ENCODE measurements at places on chromosomes 3 and 15. TPM values are rescaled to one million over a fixed set of nuclear protein-coding genes. Genes with fewer than 3 reads are reported as not detected.

- no peaks in the 10 kb centered on the region for H3K4me1 ChIP-seq
- H3K27me3 ChIP-seq, result peaks cover 47% of the 10 kb centered on the region
- DNase-seq, result no peak
Observed at GRCh38 chr3:14915636-14916222, 31.7 kb upstream of the NR2C2 start.

GRCh38 chr3:190401963-190402362 is 14.0 kb downstream of the CLDN16 start:
- DNase-seq, result no peak
- H3K27me3 ChIP-seq, result peaks cover 1% of the 10 kb centered on the region
- no peak overlapping the region for H3K27ac ChIP-seq
- no peak overlapping the region for H3K4me3 ChIP-seq

DNA sequence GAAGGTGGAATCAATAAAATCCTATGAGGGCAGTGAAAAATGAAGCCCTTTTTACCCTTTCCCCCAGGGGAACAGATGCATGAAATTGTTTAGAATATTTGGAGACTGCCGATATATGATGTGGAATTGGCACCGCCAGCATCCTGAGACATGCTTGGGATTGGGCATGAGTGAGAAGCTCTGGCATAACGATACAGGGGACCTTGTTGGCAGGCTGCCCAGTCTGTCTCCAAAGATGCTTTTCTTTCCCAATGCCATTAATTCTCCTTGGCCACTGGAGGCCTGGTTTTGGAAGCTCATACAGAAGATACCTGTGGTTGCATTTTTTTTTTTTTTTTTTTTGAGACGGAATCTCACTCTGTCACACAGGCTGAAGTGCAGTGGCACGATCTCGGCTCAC is 800.6 kb upstream of the LMCD1 start:
- H3K27me3 ChIP-seq, result peaks cover 2% of the 10 kb centered on the region
- H3K27ac ChIP-seq, result no peak overlapping the region
- no peak for DNase-seq
- no peaks in the 10 kb centered on the region for H3K4me1 ChIP-seq

- H3K4me3 ChIP-seq, result no peak overlapping the region
- no peak for DNase-seq
- H3K27me3 ChIP-seq, result no peaks in the 10 kb centered on the region
- no peak overlapping the region for H3K27ac ChIP-seq
- H3K4me1 ChIP-seq, result peaks cover 39% of the 10 kb centered on the region
Observed at GRCh38 chr3:171256445-171257250, 203.6 kb downstream of the TNIK start.

- no peak for DNase-seq
- no peak overlapping the region for H3K4me3 ChIP-seq
- no peaks in the 10 kb centered on the region for H3K27me3 ChIP-seq
- no peaks in the 10 kb centered on the region for H3K36me3 ChIP-seq
- H3K4me1 ChIP-seq, result peaks cover 39% of the 10 kb centered on the region
Observed at GRCh38 chr15:36599620-36600433, 20.4 kb downstream of the CDIN1 start.

DNA sequence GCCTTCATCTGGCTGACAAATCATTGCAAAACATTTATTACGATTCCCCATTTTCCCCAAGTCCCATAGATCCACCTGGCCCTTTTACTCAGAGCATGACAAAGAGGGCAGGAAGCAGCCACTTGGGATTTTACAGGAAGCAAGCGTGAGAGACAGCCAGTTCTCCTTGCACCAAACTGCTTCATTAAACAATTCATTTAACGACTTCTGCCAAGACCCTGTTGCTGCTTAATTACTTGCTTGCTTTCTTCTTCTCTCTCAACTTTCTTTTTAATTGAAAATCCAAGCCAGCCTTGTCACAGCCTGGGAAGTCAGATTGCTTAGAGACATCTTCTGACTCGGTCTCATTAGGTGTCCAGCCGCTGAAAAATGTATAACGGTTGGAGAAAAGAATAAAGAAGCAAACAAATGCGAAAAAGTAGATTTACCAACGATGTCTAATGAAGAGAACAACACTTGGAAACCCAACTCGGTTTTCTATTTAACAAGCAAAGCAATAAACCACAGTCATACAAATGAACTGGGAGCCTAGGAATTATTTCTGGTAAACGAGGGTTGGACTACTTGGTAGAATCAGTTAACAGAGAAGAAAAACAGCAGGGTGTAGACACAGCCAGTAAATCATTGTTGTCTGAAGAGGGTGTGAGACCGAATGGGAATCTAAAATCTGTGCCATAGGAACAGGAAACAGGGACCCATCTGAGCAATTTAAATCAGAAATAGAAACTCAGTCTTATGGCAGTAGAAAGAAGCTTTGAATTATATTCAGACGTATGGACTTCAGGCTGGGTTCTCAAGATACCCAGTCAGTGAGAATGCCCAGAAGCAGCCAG is 298.3 kb downstream of the LRRC3B start:
- no peaks in the 10 kb centered on the region for H3K36me3 ChIP-seq
- H3K4me1 ChIP-seq, result no peaks in the 10 kb centered on the region
- no peak for DNase-seq
- H3K27ac ChIP-seq, result no peak overlapping the region

DNA sequence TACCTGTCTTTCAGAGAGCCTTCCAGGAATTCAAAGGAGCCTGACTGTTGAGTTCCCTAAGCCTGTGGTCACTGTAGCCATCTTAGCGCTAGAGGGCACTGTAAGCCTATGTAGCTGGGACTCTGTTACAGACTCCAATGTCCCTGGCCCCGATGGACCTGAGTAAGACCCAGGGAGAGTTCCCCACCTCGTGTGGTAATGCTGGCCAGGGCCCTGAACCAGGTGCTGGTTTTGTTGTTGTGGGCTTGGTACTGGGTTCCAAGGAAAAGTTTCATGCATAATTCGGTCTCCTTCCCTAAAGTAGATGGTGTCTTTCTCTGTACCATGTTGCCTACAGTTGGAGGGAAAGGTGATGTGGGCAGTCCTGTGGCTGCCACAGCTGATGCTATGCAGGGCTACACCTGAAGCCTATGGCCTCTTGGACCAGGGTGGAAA is 32.4 kb downstream of the CDAN1 start:
- H3K4me3 ChIP-seq, result no peak overlapping the region
- H3K27ac ChIP-seq, result no peak overlapping the region
- peaks cover 17% of the 10 kb centered on the region for H3K36me3 ChIP-seq
- H3K4me1 ChIP-seq, result peaks cover 6% of the 10 kb centered on the region
- no peaks in the 10 kb centered on the region for H3K27me3 ChIP-seq

DNA sequence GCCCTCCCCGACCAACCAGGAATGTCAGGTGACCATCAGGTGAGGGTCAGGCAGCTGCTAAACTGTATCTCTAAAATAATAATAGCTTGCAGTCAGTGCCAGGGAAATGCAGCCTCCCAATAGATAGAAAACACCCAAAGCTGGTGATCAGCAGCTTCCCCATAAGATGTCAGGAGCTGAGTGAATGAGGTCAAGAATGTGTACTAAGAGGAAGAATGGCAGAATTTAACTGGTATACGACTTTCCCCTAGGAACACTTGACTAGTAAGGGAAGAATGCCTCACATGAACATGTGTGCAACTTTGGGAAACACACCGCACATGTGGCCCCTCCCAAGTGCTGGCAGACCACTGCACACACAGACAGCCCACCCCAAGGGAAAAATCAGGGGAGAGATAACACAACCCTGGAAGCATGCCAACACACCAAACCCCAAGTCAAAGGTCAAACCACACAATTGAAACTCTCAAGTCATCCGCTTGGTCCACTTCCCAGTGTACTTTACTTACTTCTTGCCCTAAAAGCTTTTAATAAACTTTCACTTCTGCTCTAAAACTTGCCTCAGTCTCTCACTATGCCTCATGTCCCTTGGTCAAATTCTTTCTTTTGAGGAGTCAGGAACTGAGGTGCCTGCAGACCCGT is 806.5 kb downstream of the OTOL1 start:
- no peak overlapping the region for H3K4me3 ChIP-seq
- peaks cover 2% of the 10 kb centered on the region for H3K4me1 ChIP-seq
- H3K27me3 ChIP-seq, result no peaks in the 10 kb centered on the region
- H3K36me3 ChIP-seq, result no peaks in the 10 kb centered on the region

CYP1A2 gene
- total RNA-seq, result not detected
